Stimulated activated CD8-positive, alpha-beta memory T cell treated with anti-CD3 and anti-CD28 coated beads, Interleukin-4, amount 100 ng/mL, for 4 hours (primary cell): ENCODE measurements at places on chromosomes 1 and 21.

- no peak for DNase-seq
Observed at GRCh38 chr1:212752934-212753497, 38.6 kb downstream of the NSL1 start.

DNA sequence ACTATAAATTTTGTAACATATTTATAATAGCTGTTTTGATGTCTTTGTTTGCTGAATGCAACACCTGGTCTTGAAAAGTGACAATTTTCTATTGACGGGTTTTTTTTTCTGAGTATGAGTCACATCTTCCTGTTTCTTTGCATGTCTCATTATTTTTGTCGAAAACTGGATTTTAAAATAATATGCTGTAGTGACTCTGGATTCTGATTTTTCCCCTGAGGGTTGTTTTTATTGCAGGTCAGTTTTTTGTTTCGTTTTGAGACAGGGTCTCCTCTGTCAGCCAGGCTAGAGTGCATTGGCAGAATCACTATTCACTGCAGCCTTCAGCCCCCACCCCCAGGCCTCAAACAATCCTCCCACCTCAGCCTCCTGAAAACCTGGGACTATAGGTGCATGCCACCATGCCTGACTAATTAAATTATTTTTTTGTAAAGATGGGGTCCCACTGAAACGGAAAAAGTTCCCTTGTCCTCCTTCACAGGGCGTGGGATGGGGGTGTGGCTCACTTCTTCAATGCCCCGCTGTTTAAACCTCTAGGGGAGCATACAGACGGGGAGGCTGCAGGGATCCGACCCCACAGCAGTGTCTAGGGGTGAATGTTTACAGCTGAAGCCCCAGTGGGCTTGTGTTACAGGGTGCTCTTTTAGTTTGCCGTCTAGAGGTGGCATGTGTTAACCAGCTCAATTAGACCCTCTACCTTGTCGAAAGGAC lies 11.3 kb upstream of the PPIE start:
- no peak for DNase-seq

DNA sequence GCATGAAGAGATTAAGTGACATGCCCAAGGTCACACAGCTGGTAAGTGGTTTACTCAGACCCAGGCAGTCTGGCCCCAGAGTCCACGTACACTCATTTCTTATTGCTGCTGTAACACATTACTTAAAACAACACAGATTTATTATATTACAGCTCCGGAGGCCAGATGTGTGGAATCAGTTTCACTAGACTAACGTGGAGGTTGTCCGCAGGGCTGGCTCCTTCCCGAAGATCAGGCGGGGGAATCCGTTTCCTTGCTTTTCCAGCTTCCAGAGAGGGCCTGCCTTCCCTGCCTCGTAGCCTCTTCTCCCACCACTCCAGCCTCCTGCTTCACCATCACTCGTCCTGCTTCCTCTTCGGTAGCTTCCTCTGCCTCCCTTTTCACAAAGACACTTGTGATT lies 81.2 kb downstream of the KCNN3 start:
- DNase-seq: no peak

DNA sequence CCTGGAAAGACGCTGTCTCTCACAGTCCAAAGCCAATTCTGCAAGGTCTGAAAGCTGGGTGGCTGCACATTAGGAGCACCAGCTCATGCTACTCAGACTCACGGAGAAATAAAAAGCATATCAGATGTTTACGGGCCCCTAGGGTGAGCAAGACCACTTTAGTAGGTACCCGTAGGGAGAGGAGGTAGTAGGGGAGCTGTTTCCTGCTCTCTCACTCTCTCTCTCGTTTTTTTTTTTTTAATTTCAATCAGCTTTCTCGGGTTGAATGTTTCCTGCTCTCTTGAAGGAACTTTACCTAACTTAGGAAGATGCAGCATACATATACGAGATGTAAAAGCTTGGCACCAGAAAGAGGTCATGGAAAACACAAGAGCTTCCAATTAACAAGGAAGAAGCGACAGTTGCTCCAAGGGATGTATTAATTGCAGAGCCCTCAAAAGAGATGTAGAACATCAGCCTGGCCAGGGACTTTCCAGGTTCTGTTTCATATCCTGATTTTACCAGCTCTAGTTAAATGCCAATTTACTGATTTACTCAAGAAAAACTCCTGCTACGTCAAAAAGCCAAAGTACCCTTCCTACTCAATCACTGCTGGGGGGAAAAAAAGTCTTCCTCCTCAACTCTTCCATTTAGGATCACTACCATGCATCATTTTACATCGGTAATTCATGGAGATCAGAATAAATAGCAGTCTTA lies 3.1 kb downstream of the LORICRIN start:
- DNase-seq: no peak

DNA sequence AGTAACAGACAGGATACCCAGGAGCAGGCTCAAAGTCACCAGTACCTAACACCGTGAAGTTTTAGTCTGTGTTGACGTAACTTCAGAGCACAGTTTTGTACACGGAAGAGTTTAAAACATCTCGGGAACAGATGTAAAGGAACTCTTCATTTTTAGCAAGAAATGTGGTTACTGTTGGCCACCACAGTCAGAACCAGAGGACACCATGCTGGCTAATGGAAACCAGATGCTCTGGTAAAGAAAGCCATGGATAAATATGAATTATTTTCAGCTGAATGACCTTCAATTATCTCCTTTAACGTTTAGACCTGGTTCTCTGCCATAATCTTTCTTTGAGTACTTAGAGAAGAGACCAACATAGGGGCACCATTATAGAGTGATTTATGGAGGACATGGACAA lies 115.9 kb downstream of the NTMT2 start:
- DNase-seq: no peak

- DNase-seq: no peak
Observed at GRCh38 chr1:164210211-164210739, 348.7 kb upstream of the PBX1 start.

DNA sequence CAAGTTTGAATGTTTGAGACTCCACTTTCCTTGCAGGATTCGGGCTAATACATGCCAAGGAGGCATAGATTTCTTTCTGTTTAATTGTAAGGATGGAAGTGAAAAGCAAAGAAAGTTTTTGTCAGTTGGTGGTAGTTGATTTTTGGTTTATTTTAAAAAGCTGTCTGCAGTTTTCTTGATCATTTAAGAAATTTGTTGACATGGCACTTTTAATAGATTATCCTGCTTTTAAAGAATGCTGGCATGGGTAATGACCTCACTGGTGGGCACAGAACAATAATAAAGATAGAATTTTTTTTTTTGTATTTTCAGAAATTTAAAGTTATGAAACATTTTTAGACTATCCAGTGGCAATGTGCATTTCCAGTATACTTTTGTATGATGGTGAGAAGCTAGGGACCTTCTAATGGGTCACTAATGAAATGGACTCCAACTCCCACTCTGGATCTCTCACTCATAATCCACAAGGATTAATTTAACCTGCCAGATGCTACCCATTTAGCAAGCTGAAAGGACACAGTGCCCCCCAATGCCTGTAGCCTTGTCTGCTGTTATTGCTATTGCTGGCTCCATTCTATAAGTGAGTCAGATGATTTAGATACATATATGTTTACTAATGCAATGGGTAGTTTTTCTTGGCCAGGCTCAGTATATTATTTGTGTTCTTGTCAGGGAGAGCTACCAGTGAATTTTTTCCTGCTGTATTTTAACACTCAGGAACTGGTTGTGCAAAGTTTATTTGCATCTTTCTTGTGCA lies 190.2 kb upstream of the SGIP1 start:
- no peak for DNase-seq

GRCh38 chr21:15212206-15212605 lies 147.4 kb upstream of the NRIP1 start:
- no peak for DNase-seq

DNA sequence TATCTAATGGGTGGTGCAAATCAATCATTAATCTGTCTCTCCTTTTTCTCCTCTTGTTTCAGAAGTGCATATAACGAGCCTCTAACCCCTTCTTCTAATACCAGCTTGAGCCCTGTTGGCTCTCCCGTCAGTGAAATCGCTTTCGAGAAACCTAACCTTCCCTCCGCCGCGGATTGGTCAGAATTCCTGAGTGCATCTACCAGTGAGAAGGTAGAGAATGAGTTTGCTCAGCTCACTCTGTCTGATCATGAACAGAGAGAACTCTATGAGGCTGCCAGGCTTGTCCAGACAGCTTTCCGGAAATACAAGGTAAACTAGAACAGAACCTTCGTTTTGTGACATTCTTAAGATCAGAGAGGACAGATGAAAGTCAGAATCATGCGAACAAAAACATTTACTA lies 25.3 kb upstream of the VAMP3 start:
- no peak for DNase-seq

DNA sequence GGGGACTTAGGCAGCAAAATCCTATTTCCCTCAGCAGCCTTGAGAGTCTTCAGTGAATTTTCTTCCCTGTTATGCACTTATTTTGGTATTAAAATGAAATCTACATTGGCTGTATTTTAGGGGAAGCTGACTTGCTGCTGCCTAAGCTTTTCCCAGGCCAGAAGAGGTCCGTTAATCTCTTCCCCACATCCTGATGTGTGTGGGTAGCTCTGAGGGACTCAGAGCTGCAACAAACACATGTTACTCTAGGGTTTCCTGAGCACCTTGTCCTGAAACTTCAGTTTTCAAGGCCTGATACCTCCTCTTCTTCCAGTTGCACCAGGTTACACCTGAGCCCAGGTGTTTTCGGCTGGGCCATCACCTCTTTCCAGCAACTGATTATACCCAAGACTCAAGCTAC lies 51.5 kb downstream of the SYT6 start:
- no peak for DNase-seq

DNA sequence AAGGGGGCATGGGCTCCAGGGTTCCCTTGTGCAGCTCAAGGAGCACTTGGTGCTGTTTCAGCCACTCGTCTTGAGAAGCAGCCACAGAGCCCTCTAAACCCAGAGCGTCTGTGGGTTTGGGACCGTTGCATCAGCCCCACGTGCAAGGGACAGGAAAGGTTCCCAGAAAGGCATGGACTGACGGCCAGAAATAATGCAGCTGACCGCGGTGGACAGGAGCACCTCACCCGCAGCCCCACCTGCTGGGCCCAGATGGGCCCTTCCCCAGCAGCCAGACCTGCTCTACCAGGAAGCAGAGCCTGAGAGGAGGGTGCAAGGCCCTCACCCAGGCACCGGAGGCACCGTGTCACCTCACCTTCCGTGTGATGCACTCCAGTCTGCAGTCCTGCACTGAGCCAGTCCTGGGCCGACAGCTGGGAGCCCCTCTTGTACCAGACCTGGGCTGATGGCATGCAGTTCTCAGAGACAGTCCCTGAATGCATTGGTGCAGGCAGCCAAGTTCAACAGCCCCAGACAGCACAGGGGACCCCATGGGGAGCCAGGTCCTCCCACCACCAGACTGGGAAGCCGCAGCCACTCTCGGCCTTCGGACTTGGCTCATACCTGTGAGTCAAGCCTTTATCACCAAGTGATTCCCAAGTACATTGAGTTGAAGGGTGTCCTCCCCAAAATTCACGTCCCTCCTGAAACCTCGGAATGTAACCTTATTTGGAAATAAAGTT lies 4.8 kb upstream of the TFF3 start:
- no peak for DNase-seq

DNA sequence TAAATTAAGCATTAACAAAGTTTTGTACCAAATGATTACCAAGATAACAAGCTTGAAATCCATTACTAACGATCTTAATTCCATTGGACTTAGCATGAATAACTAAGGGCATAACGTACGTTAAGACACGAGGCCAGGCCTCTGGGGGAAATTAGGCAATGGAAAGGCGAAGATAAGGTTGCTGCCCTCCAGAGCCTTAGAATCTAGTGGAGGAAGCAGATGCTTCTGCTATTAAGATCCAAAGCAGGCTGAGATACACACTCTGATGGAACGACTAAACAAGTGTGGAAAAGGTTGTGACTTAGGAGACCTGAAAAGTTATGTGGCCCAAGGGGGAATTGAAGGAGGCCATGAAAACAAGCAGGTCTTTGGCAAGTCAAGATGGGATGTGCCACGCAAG lies 6.0 kb downstream of the AKNAD1 start:
- DNase-seq: no peak

GRCh38 chr1:204442376-204443259 lies 31.0 kb upstream of the PPP1R15B start:
- DNase-seq: no peak
